ENCODE measurements at places on chromosomes 4 and X.

- no peak for DNase-seq
Observed at GRCh38 chr4:189221691-189222090, 719.0 kb upstream of the FRG1 start.

DNA sequence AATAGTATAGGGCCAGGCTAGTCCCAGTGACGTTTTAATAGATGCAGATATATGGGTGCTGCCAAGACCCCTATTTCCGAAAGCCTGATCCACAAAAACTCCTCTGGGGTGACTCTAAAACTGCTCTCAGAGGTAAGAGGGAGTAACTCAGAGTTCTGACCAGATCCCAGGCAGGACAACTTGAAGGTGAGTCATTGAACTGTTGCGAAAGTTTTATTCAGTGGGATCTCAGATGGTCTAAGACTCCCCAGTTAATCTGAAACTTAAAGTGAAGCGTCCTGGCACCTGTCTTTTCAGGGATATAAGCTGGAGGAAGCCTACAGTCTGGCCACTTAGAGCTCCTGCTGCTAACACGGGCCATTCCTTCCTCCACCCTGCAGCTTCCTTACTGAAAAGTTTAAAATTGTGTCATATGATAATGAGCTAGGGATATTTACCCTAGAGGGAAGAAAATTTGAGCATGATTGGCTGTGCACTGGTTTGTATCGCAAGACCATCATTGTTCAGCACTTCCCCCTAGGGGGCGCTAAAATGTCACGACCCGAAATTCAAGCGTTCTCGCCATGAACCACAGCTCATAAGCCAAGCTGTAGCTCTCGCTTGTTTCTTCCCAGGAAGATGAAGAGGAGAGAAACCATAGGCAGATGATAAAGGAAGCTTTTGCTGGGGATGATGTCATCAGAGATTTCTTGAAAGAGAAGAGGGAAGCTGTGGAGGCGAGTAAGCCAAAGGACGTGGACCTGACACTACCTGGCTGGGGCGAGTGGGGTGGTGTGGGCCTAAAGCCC is 19.5 kb downstream of the UTP14A start:
- no peak for DNase-seq

DNA sequence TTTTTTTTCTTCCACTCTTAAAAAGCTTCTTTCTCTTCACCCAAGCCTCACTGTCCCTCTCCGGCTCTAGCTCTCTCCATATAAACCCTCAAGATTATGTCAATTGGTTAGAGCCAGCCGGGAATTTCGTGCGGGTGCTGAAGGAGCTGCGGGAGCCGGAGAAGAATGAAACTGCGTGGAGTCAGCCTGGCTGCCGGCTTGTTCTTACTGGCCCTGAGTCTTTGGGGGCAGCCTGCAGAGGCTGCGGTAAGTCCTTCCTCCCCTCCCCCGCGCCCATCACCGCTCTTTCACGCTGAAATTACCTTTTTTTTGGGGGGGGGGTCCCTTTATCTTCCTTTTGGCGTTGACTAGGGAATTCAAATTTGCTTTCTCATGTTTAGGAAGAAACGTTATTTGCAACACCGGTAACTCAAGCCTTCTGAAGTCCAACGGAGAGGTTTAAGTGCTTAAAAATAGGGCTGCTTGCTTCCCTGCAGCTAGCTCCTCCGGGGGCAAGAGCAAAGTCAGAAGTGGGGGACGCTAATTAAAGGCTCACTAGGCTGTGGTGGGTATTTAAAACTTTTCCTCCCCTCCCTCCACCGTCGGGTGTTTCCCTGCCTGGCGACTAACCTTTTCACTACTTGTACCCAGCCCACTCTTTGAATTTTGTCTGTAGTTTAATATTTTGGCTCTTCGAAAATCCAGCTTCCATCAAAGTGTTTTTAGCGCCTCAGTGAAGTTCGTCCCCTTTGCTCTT is 491 bp downstream of the COL4A5 start:
- DNase-seq, result no peak

DNA sequence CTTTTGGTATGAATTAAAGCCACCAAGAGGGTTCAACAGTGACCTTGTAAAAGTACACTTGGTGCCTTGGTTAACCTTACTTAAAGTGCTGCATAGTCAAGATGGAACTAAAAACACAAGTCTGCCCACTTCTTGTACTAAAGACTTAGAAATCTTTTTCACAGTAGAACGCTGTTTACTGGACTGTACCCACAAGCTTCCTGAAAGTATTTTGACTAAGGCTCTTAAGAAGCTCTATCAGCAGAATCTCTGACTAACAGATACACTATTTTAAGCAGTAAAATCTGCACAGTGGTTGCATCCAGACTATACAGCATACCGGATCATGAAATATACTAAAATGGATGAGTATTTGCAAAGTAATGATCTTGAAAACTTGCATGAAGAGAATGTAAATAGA is 7.2 kb downstream of the RAB28 start:
- DNase-seq, result no peak

- DNase-seq, result no peak
Observed at GRCh38 chr4:77021614-77022089, 54.1 kb downstream of the CCNI start.

DNA sequence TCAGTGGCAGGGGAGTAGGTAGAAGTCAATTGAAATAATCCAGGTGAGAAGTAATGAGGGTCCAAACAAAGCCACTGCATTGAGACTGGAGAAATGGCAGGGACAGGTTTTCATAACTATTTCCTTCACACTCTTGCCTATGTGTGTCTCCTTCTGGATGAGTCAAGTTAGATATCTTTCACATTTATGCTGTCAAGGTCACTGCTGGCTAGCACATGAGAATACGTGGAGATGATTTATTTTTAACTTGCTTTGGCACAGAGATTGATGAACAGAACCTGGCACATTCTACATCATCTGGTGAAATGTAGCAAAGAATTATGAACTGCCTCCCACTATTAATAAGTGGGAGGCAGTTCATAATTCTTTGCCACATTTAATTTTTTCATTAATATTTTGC is 66.7 kb upstream of the BOD1L1 start:
- no peak for DNase-seq

GRCh38 chr4:3775005-3775404 is 8.8 kb downstream of the ADRA2C start:
- DNase-seq, result no peak

GRCh38 chr4:152828122-152828521 is 48.4 kb downstream of the ARFIP1 start:
- DNase-seq, result no peak

GRCh38 chrX:3184176-3184930 is 143.1 kb downstream of the ARSF start:
- DNase-seq, result no peak

DNA sequence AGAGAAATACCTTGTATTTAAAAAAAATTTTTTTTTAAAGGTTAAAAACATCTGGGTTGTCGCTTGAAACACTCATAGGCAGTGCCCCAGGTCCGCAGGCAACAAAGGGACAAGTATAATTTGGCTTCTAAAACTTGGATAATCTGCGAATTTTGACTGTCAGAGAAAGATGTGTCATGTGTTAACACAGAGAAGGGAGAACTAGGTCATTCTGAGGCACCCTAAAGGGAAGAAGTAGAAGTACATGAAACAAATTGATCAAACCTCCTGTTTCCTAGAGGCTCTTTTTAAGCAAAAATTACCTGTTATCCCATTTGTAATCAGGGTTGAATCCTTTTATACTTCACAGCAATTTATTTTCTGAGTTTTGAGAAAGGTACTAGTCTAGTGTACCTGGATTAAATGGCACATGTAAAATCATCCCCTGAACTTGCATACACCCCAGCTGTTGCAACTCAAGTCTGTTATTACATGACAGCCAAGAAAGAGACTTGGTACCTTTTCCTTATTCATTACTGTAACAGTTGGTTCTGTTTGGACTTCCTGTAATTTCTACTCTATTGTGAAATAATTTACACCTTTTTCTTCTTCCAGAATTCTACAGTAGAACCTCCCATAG is 1.7 kb downstream of the SRD5A3 start:
- DNase-seq, result no peak

DNA sequence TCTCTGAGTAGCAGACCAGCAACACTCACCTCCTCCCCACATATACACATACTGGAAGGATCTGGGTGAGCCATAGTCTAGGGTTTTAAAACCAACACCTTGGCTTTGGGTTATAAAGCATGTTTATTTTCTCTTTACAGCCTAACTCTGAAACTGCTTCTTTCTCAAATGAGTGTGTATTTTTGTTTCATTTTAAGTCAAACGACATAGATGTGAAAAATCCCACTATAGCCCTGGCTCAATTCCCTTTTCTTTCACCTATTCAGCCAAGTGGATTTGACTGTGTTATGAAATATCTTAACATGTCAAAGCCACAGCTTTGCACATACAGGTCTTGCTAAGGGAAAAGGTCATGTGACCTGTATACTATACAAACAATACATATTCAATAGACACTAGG is 13.8 kb downstream of the NEXMIF start:
- DNase-seq, result no peak

DNA sequence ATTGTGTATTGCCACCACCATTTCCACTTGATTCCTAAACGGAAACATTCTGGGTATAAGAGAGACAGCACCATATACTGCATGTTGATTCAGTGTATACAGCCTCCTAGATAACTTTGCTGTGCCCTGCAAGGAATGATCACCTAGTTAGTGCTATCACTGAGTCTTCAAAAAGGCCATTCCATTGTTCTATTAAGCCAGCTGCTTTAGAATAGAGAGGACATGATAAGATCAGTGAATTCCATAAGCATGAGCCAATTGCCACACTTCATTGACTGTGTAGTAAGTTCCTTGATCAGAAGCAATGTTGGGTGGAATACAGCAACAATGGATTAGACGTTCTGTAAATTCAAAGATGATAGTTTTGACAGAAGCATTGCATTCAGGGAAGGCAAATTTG is 1047.3 kb downstream of the PCDH18 start:
- DNase-seq, result no peak

DNA sequence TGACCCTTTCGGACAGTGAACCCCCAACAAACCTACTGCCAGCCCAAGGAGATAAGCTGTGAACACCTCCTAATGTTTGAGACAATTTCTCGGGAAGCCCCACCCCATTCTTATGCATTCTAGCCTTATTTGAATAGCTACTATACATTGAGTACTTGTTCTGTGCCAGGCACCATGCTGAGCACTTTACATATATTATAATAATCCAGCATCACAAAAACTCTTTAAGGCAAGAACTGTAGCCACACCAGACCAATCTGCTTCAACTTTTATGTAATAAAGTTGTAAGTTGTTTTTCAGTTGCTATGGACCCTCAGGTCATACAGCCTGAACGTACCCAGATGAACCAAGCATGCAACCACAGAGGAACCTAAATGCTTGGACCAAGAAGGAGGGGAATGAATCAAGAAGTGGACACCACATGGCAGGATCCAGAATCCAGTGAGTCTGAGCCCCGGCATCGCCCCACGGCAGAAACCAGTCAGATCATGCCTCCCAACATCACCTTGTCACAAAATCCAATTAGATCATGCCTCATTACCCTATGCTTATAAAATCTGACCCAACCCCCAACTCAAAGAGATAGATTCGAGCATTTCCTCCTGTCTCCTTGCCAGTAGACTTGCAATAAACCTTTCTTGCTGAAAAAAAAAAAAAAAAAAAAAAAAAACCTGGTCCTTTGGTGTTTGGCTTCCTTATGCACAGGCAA is 225.0 kb downstream of the QDPR start:
- DNase-seq, result no peak

- DNase-seq, result no peak
Observed at GRCh38 chr4:15918484-15919129, 19.9 kb downstream of the FGFBP1 start.

All from NCI-H1417 treated with DMSO at 0.1 percent for 48 hours (cell line).